ENCODE measurements at places on chromosomes 1 and 21.

GRCh38 chr1:20588634-20589225 is at the start of gene CDA:
Gene CDA, plus strand, starts transcription at chr1:20589097. Its CDS starts 33 bp downstream, at chr1:20589130.
- DNase-seq, result no peak

DNA sequence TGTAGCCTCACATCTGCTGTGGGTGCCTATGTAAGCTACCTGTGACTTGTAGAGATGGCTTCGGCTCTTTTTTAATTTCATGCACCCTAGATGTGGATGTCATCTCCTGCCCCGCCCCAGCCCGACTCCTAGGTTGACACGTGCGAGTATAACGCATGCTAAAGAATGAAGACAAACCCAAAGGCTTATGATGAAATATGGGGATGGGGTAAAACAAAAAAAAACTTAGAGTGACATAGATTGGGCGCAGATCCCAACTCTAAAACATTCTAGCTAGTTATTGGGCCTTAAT is 613 bp upstream of the ERO1B start:
- no peak for DNase-seq

DNA sequence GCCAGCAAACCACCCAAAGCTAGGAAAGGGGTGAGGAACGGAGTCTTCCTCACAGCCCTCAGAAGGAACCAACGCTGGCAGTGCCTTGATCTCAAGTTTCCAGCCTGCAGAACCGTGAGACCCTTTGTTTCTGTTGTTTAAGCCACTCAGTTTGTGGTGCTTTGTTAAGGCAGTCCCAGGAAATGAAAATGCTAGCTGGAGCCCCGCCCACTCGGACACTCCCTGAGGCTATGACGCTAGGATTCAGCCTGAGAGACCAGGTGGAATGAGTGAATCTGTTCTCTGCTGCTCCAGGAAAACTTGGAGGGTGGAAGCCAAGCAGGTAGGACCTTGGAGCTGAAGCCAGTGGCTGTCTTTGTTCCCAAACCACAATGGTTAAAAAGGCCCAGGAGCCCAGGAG is 196.5 kb upstream of the POU3F1 start:
- no peak for DNase-seq

DNA sequence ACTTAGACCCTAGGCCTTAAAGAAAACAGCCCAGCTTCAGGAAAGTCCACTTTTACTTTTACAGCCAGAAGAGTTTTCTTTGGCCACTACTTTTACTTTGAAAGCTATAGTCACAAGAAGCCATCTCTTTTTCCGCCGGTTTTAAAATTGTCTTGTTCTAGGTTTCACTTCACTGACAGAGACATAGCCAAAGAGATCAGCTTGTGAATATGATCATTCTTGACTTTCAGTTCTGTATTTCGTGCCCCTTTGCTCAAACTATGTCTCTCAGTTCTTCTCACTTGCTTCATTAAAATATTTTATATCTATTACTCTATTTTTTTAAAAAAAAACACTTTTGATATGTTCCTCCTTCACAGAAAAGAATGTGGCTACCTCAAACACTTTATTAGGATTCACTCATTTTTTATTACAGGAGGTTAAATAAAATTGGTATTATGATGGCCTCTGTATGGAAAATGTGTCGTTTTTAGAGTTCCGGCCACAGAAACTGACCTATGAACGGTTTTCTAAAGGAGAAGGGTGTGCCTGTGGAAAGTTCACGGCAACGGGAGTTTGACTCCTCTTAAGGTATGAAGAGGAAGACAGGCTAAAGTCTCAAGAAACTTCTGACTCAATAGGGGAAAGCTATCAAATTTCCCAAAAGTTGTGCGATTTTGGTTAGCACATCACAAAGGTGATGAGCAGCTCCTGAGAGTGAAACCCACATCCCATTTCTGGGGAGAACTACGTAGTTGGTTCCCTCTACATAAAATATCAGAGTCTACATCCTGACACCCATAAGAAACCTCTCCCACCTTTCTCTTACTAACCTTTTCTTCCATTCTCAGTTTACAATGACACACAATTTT is 1.2 kb downstream of the MCOLN2 start:
- DNase-seq, result no peak

DNA sequence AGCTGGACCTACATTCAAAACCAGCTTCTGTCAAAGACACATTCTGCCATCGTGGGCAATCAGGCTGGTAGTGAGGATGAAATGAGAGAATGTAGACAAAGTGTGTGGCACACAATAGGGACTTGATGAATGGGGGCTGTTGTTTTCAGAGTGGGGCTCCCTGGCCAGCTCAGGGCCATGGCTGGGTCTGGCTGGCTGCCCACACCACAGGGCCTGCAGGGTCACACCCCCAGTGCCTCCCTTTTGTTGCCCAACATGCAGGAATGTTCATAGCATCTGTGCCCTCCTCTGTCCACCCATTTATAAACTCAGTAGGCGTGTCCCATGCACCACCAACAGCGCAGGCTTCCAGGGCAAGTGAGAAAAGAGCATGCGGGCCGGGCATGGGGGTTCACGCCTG is 20.8 kb upstream of the ECE1 start:
- no peak for DNase-seq

- DNase-seq, result no peak
These were observed 121.5 kb downstream of the LMO4 start for GRCh38 chr1:87450136-87450535.

DNA sequence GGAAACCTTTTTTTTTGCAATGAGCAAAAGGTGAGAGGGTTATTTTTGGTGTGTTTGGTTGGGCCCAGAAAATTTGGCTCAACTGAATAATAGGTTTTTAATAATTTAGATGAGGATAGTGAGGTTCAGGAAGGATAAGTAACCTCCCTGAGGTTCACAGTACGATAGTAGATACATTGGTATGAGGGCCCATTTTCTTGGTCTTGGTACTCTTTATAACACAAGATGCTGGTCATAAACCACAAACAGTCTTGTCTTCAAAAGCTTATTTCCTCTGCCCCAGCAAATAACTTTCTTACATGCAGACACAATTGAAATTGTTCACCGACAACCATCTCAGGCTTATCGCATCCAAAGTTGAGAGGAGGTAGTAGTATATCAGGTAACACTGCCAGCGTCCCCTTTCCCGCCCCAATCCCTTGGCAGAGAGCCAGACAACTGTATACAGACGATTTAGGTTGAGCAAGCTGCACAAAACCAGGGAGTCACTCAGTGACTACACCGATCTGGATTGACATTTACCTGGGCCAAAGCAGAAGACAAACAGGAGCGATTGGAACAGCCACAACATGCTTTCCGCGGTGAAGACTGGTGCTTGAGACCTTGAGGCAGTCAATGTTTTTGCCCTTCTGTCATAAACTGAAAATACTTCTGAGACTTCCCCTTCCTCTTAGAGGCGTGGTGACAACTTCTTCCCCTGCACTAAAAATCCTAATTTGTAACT is at the start of gene SLAMF6:
Gene SLAMF6 (minus strand): TSS at position 634 of the 724 bp plus-strand sequence. CDS start 63 bp downstream, at position 571.
- DNase-seq, result no peak

Measured in HuH-7.5 (cell line).